ENCODE measurements at places on chromosomes 2 and 18. TPM values are rescaled to one million over a fixed set of nuclear protein-coding genes. Genes with fewer than 3 reads are reported as not detected.

Gene RTKN
- 51.5 TPM for total RNA-seq

Gene RAX
- total RNA-seq, result not detected

Gene BCL11A
- 80.1 TPM for total RNA-seq

Gene TEKT4
- total RNA-seq, result not detected

DNA sequence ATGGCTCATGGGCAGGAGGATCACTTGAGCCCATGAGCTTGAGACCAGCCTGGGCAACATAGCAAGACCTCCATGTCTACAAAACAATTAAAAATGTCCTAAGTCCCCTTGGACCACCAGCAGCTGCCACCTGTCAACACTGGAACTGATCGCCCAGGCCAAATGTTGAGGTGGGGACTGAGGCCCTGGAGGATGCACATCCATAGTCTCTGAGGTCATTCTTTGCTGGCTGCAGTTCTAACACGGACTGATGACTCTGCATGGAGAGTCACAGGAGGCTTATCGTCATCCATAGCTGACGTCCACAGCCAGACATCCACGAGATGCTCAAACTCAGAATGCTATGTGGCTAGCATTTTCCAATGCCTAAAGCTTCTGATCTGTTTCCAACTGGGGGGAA, 151.3 kb downstream of the BCL2 start:
- no peak for DNase-seq

- no peak for DNase-seq
Measured at GRCh38 chr18:40917056-40917455, 1038.0 kb upstream of the PIK3C3 start.

- no peak for DNase-seq
Measured at GRCh38 chr2:40072442-40073232, 293.6 kb upstream of the THUMPD2 start.

DNA sequence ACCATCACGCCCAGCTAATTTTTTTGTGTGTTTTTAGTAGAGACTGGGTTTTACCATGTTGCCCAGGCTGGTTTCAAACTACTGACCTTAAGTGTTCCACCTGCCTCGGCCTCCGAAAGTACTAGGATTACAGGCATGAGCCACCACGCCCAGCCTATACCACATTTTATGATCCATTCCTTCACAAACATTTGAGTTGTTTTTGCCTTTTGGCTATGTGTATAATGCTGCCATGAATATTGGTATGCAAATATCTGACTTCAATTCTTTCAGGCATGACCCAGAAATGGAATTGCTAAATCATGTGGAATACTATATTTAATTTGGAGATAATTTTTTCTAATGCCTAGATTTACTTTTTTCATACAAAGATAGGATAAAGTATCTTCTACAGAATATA, 68.6 kb downstream of the TTC27 start:
- DNase-seq, result no peak

DNA sequence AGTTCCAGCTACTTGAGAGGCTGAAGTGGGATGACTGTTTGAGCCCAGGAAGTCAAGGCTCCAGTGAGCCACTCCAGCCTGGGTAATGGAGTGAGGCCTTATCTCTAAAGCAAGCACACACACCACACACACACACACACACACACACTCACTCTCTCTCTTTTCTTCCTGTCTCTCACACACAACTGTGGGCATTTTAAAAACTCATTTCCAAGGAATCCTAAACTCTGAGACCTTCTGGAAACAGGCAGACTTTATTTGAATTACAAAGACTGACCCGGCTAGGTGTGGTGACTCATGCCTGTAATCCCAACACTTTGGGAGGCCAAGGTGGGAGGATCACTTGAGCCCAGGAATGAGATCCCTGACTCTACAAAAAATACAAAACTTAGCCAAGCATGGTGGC, 21.3 kb downstream of the WDSUB1 start:
- no peak for DNase-seq

DNA sequence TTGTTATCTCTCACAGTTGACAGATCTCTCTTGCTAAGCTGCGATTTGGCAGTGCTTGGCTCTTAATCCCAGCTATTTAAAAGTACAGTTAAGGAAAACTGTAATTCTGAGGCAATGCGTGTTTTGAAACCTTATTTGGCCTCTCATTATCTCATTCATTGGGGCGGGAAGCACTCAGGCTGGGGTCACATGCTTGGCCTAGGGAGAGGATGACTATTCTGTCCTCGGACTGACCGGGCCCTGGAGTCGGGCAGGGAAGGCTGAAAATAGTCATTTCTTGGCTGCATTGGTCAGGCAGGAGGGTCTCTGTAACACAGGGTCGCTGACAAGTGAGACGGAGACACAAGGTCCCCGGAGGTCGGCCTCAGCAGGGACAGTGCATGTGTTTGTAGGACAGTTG, 20.2 kb upstream of the EMILIN2 start:
- DNase-seq, result peak; percentile 43

- DNase-seq, result no peak
Measured at GRCh38 chr2:232779934-232780333, 3.6 kb upstream of the KCNJ13 start.

- no peak for DNase-seq
Measured at GRCh38 chr18:140670-141266, 17.6 kb upstream of the USP14 start.

DNA sequence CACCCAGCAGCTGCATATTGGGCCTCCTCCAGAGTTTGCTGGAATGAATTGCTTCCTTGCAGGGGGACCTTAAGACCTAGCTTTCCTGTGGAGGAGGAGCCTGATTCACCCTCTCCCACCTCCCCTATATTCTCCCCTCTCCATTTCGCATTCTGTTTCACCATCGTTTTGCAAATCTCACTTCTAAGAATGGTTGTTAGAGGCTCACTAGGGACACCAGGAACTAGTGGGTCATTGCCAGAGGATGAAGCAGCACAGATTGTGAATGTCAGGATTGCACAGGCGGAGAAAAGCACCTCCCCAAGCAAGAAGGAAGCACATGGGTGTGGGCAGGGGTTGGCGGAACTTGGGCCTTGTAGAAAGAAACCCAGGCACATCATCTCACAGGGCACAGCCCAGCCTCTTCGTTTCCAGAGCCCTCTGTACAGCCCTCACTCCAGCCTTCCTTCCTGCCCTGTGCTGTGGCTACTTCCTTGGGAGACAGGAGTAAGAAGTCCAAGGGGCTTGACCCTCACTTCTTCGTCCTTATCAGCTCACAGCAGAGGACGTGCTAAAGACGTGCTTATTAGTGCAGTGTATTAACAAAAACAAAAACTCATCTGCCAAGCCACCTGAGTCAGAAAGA, 63.4 kb downstream of the TACR1 start:
- DNase-seq, result no peak

Measured in lower leg skin (tissue), 4 donors.